ENCODE measurements at places on chromosomes 12 and 14. TPM values are rescaled to one million over a fixed set of nuclear protein-coding genes. Genes with fewer than 3 reads are reported as not detected.

GRCh38 chr12:120399531-120399930 lies 30.6 kb upstream of the MSI1 start:
- H3K27ac ChIP-seq, result no peak overlapping the region
- H3K4me3 ChIP-seq, result no peak overlapping the region

GRCh38 chr12:3355378-3355900 lies 135.6 kb upstream of the PRMT8 start:
- no peak overlapping the region for H3K4me3 ChIP-seq
- no peaks in the 10 kb centered on the region for H3K36me3 ChIP-seq
- no peak for DNase-seq
- H3K27me3 ChIP-seq, result no peaks in the 10 kb centered on the region
- H3K4me1 ChIP-seq, result peaks cover 6% of the 10 kb centered on the region
- H3K27ac ChIP-seq, result no peak overlapping the region

GRCh38 chr12:57069523-57069922 lies 9.1 kb downstream of the NEMP1 start:
- no peak overlapping the region for H3K4me3 ChIP-seq
- no peaks in the 10 kb centered on the region for H3K4me1 ChIP-seq
- H3K27ac ChIP-seq, result peak overlapping the region; percentile 34

- peaks cover 8% of the 10 kb centered on the region for H3K4me1 ChIP-seq
- DNase-seq, result no peak
- no peak overlapping the region for H3K4me3 ChIP-seq
- no peak overlapping the region for H3K27ac ChIP-seq
Measured at GRCh38 chr12:47783821-47784819, 11.1 kb downstream of the SLC48A1 start.

- no peak overlapping the region for H3K27ac ChIP-seq
- DNase-seq, result no peak
- H3K36me3 ChIP-seq, result no peaks in the 10 kb centered on the region
- H3K27me3 ChIP-seq, result no peaks in the 10 kb centered on the region
- peaks cover 8% of the 10 kb centered on the region for H3K4me1 ChIP-seq
Measured at GRCh38 chr14:69317780-69318179, 57.8 kb downstream of the GALNT16 start.

DNA sequence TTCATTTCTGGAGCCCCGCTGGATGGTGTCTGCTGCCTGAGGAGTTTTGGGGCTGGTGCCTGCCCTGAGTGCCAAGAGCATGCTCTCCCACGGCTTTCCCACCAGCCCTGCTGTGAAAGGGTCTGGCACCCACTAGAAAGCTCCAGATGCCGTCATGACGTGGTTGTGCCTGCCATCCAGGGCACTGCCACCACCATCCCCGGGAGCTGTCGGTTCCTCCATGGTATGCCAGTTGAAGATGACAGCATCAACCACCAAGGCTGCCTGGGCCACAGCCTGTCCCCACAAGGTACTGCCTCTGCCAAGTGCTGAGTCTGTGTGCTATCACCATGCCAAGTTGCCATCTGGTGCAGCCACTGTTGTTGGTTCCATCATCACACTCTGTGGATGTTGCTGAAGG lies 85.9 kb downstream of the TTC8 start:
- H3K27me3 ChIP-seq, result no peaks in the 10 kb centered on the region
- H3K4me1 ChIP-seq, result no peaks in the 10 kb centered on the region
- no peak overlapping the region for H3K27ac ChIP-seq
- no peak for DNase-seq
- peaks cover 6% of the 10 kb centered on the region for H3K36me3 ChIP-seq
- no peak overlapping the region for H3K4me3 ChIP-seq

DNA sequence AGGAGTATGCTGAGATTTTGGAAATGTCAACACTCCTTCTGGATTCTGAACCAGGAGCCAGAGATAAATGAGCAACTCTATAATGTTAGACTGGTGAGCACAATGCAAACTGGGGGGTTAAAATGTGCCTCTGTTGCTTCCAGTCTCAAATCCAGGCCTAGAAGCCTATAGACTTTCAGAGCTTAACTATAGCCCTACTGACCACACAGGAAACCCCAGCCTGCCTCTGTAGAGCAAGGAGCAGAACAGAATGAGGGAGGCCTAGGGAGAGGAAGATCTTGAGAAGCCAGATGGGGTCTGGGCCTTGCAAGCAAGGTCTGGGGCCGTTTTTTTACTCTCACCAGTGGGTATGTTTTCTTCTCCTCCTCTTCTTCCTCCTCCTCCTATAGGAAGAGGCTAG lies 225.4 kb upstream of the KITLG start:
- no peaks in the 10 kb centered on the region for H3K36me3 ChIP-seq
- DNase-seq, result no peak
- H3K27me3 ChIP-seq, result no peaks in the 10 kb centered on the region
- no peak overlapping the region for H3K27ac ChIP-seq
- H3K4me1 ChIP-seq, result no peaks in the 10 kb centered on the region

GRCh38 chr12:31456562-31456961 lies 130.6 kb upstream of the SINHCAF start:
- H3K27ac ChIP-seq, result no peak overlapping the region
- no peaks in the 10 kb centered on the region for H3K4me1 ChIP-seq
- DNase-seq, result no peak
- no peaks in the 10 kb centered on the region for H3K27me3 ChIP-seq

DNA sequence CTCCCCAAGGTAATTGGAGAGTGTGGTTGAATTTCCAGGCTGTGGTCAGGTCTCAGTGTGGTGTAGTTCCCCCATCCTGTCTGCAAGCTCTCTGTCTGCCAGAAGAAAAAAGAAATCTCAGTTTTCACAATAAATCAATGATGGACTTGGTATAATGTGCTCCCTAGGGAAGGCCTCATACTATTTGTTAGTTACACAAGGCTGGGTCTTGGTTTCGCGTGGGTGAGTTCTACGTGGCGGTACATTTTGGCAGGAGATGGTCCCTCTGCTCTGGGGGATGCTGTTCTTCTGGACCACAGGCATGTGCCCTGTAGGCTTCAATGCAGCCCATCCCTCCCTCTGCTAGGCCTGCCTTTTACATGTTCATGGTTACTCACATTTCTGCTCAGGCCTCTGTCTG lies 206.4 kb upstream of the PELI2 start:
- DNase-seq, result no peak
- H3K4me3 ChIP-seq, result no peak overlapping the region
- H3K27ac ChIP-seq, result no peak overlapping the region
- peaks cover 4% of the 10 kb centered on the region for H3K36me3 ChIP-seq
- H3K4me1 ChIP-seq, result peaks cover 39% of the 10 kb centered on the region

DNA sequence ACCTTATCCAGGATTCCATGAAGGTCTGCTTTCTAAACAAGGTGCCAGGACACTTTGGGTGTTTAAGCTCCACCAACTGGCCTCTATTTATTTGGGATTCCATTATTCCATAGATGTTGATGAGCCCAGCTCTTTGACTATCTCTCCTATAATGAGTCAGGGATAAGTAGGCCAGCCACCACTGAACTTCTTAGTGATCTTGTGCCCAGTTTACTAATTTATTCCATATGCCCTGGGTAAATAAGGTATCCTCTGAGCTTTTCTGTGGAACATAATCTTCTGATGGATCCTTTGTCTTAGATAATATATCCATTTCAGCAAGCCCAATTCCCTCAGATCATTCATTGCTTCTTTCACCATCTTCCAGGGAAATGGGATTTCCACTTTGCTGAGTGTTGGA lies 535.0 kb downstream of the FOXG1 start:
- no peak overlapping the region for H3K4me3 ChIP-seq
- no peak for DNase-seq
- H3K27ac ChIP-seq, result no peak overlapping the region
- H3K36me3 ChIP-seq, result 0 out of 2 replicates have a peak, but pooled peaks cover 1% of the 10 kb centered on the region
- no peaks in the 10 kb centered on the region for H3K27me3 ChIP-seq

- no peaks in the 10 kb centered on the region for H3K4me1 ChIP-seq
- no peak overlapping the region for H3K27ac ChIP-seq
- H3K36me3 ChIP-seq, result no peaks in the 10 kb centered on the region
- no peak for DNase-seq
- no peaks in the 10 kb centered on the region for H3K27me3 ChIP-seq
Measured at GRCh38 chr14:53703457-53703856, 253.2 kb downstream of the BMP4 start.

DNA sequence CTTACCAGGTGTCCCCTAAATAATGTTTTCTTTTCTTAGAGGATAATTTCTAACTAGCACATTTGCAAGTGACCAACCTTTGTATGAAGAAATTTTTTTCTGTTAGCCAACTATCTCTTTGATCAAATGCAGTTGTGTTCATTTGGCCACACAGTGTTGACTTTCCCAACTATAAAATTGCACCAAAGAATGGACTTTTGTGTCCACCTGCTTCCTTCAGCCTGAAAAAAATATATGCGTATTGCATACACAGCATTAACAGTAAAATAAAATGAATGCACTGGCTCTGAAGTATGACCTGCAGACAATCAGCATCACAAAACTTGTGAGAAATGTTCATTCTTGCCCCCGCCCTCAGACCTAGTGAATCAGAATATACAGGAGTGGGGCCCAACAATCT lies 342.0 kb downstream of the SEC23A start:
- H3K4me1 ChIP-seq, result peaks cover 3% of the 10 kb centered on the region
- no peak for DNase-seq
- H3K27ac ChIP-seq, result no peak overlapping the region
- no peak overlapping the region for H3K4me3 ChIP-seq

GRCh38 chr14:104596927-104597351 lies 7.6 kb downstream of the TMEM179 start:
- H3K36me3 ChIP-seq, result no peaks in the 10 kb centered on the region
- H3K4me3 ChIP-seq, result no peak overlapping the region
- DNase-seq, result no peak
- no peak overlapping the region for H3K27ac ChIP-seq

- no peaks in the 10 kb centered on the region for H3K36me3 ChIP-seq
- no peak for DNase-seq
- H3K27ac ChIP-seq, result no peak overlapping the region
- no peaks in the 10 kb centered on the region for H3K4me1 ChIP-seq
- H3K27me3 ChIP-seq, result no peaks in the 10 kb centered on the region
Measured at GRCh38 chr12:100251917-100252316, 15.0 kb downstream of the DEPDC4 start.

DNA sequence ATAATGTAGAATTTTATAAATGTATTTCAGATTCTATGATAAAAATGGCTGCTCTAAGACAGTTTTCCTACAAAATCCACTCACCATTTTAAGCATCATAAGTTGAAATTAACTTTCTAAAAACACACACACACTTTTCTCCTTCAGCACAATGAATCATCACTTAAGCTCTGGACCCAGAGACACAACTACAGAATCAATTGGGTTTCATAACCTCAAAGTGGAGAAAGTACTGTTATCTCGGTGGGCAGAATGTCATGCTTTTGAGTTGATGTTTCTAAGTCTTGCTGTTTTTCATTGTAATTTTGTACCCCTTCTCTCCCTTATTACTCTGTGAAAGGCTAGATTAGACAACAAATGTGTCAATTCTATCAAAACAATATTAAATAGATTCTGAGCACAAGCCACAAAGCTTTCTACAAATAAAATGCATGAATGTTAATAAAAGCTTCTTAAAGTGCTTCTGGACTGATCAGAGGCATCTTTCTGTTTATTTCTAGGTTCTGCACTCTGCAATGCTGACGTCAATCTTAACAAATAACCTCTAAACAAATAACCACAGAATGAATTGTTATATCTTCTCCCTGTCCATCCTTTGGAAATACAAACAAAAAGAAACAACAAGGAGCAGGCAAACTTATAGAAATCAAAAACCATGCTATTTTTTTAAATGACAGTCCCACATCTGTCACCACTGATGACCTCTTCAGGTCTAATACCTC lies 8.2 kb downstream of the IPO8 start:
- H3K4me3 ChIP-seq, result no peak overlapping the region
- no peak overlapping the region for H3K27ac ChIP-seq
- H3K36me3 ChIP-seq, result no peaks in the 10 kb centered on the region
- no peaks in the 10 kb centered on the region for H3K27me3 ChIP-seq
- peaks cover 6% of the 10 kb centered on the region for H3K4me1 ChIP-seq
- no peak for DNase-seq

DNA sequence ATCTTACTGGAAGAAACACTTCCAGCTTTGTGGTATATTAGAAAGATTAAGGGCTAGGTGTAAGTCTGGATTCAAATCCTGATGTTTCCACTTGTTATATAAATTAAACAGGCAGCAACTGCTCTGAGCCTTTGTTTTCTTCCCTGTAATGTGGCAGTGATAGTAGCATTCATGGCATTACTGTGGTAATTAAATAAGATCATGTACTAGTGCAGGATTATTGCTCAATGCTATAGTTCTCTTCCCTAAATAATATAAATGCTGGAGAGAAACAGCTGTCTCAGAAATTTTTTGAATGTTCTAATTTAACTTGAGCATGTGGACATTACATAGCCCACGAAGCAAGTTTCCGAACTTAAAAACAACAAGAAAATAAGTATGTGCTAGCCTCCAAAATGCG lies 5.4 kb downstream of the TMEM117 start:
- H3K4me1 ChIP-seq, result peaks cover 4% of the 10 kb centered on the region
- no peak overlapping the region for H3K4me3 ChIP-seq
- H3K36me3 ChIP-seq, result no peaks in the 10 kb centered on the region
- peaks cover 22% of the 10 kb centered on the region for H3K27me3 ChIP-seq
- H3K27ac ChIP-seq, result no peak overlapping the region

- no peaks in the 10 kb centered on the region for H3K36me3 ChIP-seq
- no peaks in the 10 kb centered on the region for H3K4me1 ChIP-seq
- no peak overlapping the region for H3K27ac ChIP-seq
Measured at GRCh38 chr14:72380456-72380855, 448.2 kb downstream of the RGS6 start.

DNA sequence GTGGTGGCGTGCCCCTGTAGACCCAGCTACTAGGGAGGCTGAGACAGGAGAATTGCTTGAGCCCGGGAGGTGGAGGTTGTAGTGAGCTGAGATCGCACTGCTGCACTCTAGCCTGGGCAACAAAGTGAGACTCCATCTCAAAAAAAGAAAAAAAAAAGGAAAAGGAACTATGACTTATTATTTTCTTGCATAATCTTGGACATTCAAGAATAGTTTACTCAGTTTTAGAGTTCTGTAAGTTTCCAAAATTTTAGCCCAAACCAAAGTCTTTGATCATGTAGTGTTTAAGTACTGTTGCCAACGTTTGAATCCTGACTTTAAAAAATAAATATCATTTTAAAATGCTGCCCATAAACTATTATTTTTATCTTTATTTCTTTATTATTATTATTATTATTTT lies 6.2 kb downstream of the PSMA6 start:
- no peak overlapping the region for H3K27ac ChIP-seq
- peaks cover 19% of the 10 kb centered on the region for H3K4me1 ChIP-seq
- no peak for DNase-seq
- no peak overlapping the region for H3K4me3 ChIP-seq

The SLC7A8 gene
- total RNA-seq, result 200 TPM

The NINJ2 gene
- total RNA-seq, result 0.42 TPM

The PNMA1 gene
- 49.6 TPM for total RNA-seq

The APOF gene
- 0.11 TPM for total RNA-seq

The RAB35 gene
- total RNA-seq, result 44.5 TPM

The CLEC7A gene
- total RNA-seq, result 0.92 TPM

The JPH4 gene
- 50.1 TPM for total RNA-seq

The SLC17A8 gene
- total RNA-seq, result 0.26 TPM

The LALBA gene
- total RNA-seq, result not detected

The IL31 gene
- not detected for total RNA-seq

The AMN gene
- total RNA-seq, result 2.8 TPM
